ENCODE measurements at places on chromosomes 5 and 9. TPM values are rescaled to one million over a fixed set of nuclear protein-coding genes. Genes with fewer than 3 reads are reported as not detected.

Gene PRR16
- 2.7 TPM for total RNA-seq

DNA sequence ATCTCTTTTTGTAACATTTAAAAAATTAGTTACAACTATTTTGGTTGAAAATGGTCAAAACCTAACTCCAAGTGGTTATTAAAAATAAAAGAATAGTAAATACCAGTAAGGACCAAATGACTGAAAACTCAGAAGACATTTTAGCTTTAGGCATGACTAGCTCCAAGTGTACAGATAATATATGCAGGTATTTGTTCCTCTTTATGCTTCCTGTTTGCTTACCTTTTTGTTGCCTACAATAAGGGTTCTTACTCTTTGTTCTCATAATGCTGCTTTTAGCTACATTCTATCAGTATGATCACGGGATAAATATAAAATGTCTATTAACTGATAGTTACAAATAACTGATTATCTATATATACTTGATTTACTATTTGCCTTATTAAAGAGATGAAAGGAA, 259.6 kb downstream of the CDH12 start:
- no peaks in the 10 kb centered on the region for H3K36me3 ChIP-seq
- no peak overlapping the region for H3K27ac ChIP-seq
- H3K27me3 ChIP-seq, result peaks cover 6% of the 10 kb centered on the region
- no peak overlapping the region for H3K4me3 ChIP-seq

DNA sequence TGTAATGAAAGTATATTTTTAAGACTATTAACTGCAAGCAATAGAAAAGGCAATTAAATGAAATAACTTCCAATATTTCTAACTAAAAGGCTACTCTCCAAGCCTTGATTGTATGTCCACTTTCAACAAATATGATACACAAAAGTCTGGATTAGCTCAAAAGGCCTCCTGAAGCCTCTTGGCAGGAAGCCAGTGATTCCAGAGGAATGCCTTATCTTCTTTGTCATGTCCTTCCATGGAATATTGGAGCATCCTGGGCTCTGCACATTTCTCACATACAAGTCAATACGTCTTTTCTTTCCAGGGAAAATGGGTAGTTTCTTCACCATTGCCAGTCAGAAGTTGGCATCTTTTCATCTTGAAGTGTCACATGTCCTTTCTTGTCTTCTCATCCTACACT, 357.8 kb downstream of the KDM4C start:
- no peaks in the 10 kb centered on the region for H3K27me3 ChIP-seq
- H3K4me3 ChIP-seq, result no peak overlapping the region
- no peak for DNase-seq
- no peak overlapping the region for H3K27ac ChIP-seq
- no peaks in the 10 kb centered on the region for H3K4me1 ChIP-seq

- DNase-seq, result no peak
- no peaks in the 10 kb centered on the region for H3K4me1 ChIP-seq
- no peak overlapping the region for H3K4me3 ChIP-seq
- H3K36me3 ChIP-seq, result no peaks in the 10 kb centered on the region
- H3K27ac ChIP-seq, result no peak overlapping the region
- H3K27me3 ChIP-seq, result no peaks in the 10 kb centered on the region
Observed at GRCh38 chr9:25752398-25752797, 74.2 kb upstream of the TUSC1 start.

- H3K4me3 ChIP-seq, result no peak overlapping the region
- H3K4me1 ChIP-seq, result no peaks in the 10 kb centered on the region
- no peak overlapping the region for H3K27ac ChIP-seq
- DNase-seq, result no peak
Observed at GRCh38 chr5:156087577-156088110, 239.3 kb upstream of the SGCD start.

All from mesothelial cell of epicardium (in vitro differentiated cells).